ENCODE measurements at places on chromosomes 4 and X.

GRCh38 chr4:145216535-145216934 is 36.1 kb upstream of the OTUD4 start:
- no peak for DNase-seq
- no peak overlapping the region for H3K4me3 ChIP-seq
- no peaks in the 10 kb centered on the region for H3K36me3 ChIP-seq

DNA sequence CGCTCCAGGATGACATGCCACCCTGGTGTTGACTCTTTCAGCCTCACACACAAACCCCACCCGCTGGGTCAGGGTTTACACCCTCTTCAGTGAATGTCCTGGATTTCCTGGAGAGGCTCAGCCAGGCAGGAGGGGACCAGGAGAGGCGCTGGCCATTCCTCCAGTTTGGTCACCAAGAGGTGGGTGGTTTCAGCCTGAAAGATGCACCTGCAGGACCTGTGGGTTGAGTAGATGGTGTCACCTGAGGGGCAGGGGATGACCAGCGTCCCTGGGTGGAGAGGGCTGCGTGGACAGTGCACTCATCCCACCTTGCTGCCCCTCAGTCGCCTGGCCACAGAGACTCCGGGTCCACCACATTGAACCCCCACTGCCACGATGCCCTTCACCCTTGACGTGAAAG is 179.7 kb downstream of the ASMT start:
- H3K4me1 ChIP-seq = no peaks in the 10 kb centered on the region
- H3K27ac ChIP-seq = no peak overlapping the region
- DNase-seq = no peak
- H3K27me3 ChIP-seq = no peaks in the 10 kb centered on the region

GRCh38 chrX:65925005-65925404 is 114.9 kb downstream of the VSIG4 start:
- H3K4me1 ChIP-seq = peaks cover 75% of the 10 kb centered on the region
- H3K27me3 ChIP-seq = no peaks in the 10 kb centered on the region
- H3K27ac ChIP-seq = peak overlapping the region; percentile 73
- no peak for DNase-seq
- peaks cover 53% of the 10 kb centered on the region for H3K36me3 ChIP-seq

GRCh38 chrX:1496076-1496475 is 40.9 kb downstream of the P2RY8 start:
- peak; percentile 17 for DNase-seq
- no peaks in the 10 kb centered on the region for H3K27me3 ChIP-seq
- H3K4me1 ChIP-seq = peaks cover 43% of the 10 kb centered on the region
- no peak overlapping the region for H3K4me3 ChIP-seq
- no peak overlapping the region for H3K27ac ChIP-seq

DNA sequence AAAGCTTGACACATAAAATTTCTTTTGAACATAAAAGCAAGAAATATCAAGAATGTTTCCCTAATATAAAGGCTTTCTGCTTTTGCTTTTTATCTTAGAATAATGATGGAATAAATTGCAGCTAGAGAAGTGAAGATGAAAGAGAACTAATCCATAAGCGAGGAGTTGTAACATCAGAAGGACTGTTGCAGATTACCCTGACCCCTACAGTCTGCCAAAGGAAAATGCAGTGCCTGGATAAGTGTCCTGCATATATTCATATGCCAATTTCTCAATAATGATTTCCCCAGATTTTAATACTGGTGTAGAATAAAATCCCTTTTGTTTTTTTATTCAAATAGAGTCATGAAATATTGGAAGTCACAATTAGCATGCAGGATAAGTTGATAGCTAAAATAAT is 115.9 kb downstream of the MAGEC2 start:
- no peak overlapping the region for H3K27ac ChIP-seq
- H3K4me3 ChIP-seq = no peak overlapping the region
- H3K27me3 ChIP-seq = no peaks in the 10 kb centered on the region
- no peaks in the 10 kb centered on the region for H3K4me1 ChIP-seq

All from activated CD8-positive, alpha-beta T cell treated with anti-CD3 and anti-CD28 coated beads, Interleukin-2, amount 10 ng/mL, durations not matched to agents 7 days and 5 days (primary cell).